ENCODE measurements at places on chromosomes 2 and 18. TPM values are rescaled to one million over a fixed set of nuclear protein-coding genes. Genes with fewer than 3 reads are reported as not detected.

The SEMA4C gene
- 56.7 TPM for total RNA-seq

The STPG4 gene
- 0.15 TPM for total RNA-seq

The UGT1A7 gene
- not detected for total RNA-seq

The CASP10 gene
- total RNA-seq = 4.1 TPM

The GBX2 gene
- total RNA-seq = 0.18 TPM

The RAX gene
- 5.3 TPM for total RNA-seq

The COLEC11 gene
- total RNA-seq = 0.96 TPM

The LHCGR gene
- total RNA-seq = not detected

The GALR1 gene
- 0.04 TPM for total RNA-seq

The ABCG8 gene
- not detected for total RNA-seq

The ACKR3 gene
- total RNA-seq = 87.6 TPM

The PLGLB2 gene
- 0.64 TPM for total RNA-seq

The LRP1B gene
- 0.79 TPM for total RNA-seq

The NT5DC4 gene
- total RNA-seq = not detected

The CDKL4 gene
- total RNA-seq = not detected

The CRYBA2 gene
- 2.4 TPM for total RNA-seq

The C2orf80 gene
- total RNA-seq = 0.55 TPM

The HSPE1 gene
- 218 TPM for total RNA-seq

The SLC9A4 gene
- 0.05 TPM for total RNA-seq

The THOC1 gene
- total RNA-seq = 65.6 TPM

The MYL12B gene
- 198 TPM for total RNA-seq

The PUM2 gene
- total RNA-seq = 114 TPM

The NYAP2 gene
- total RNA-seq = not detected

The FOXI3 gene
- 0.93 TPM for total RNA-seq

The RIT2 gene
- total RNA-seq = 0.81 TPM

The LRRFIP1 gene
- 131 TPM for total RNA-seq

The MYCN gene
- total RNA-seq = 36.2 TPM

The VRK2 gene
- 25.7 TPM for total RNA-seq

The MROH2A gene
- total RNA-seq = not detected

The SERPINB12 gene
- not detected for total RNA-seq

The SH3RF3 gene
- total RNA-seq = 1.8 TPM

The CACNB4 gene
- total RNA-seq = 0.59 TPM

The EFHD1 gene
- 10.8 TPM for total RNA-seq

The KCNG2 gene
- total RNA-seq = not detected

The CENPO gene
- 42.9 TPM for total RNA-seq

The RGPD3 gene
- total RNA-seq = 0.28 TPM

The TGFA gene
- total RNA-seq = 1.6 TPM

The ARHGAP15 gene
- total RNA-seq = not detected

The GAREM2 gene
- 11.5 TPM for total RNA-seq

The PIGN gene
- 38.2 TPM for total RNA-seq

The ESPNL gene
- total RNA-seq = 0.86 TPM

The ANKRD62 gene
- not detected for total RNA-seq

The LNPK gene
- 20.2 TPM for total RNA-seq

The ANKMY1 gene
- total RNA-seq = 9.5 TPM

The GALNT3 gene
- 5.6 TPM for total RNA-seq

The CSRNP3 gene
- 13.6 TPM for total RNA-seq

The STK36 gene
- 87.4 TPM for total RNA-seq

The SP5 gene
- total RNA-seq = 32.9 TPM

The HTR2B gene
- not detected for total RNA-seq

The GCC2 gene
- total RNA-seq = 51.2 TPM

The SYT4 gene
- total RNA-seq = 0.53 TPM

The WDR75 gene
- total RNA-seq = 65.8 TPM

The CIB4 gene
- total RNA-seq = not detected

The RFTN2 gene
- 0.47 TPM for total RNA-seq

The CHN1 gene
- total RNA-seq = 24.3 TPM

The SLC8A1 gene
- 7.7 TPM for total RNA-seq

All from endodermal cell (in vitro differentiated cells).